ENCODE measurements at places on chromosomes 3 and 15. TPM values are rescaled to one million over a fixed set of nuclear protein-coding genes. Genes with fewer than 3 reads are reported as not detected.

GRCh38 chr15:83612898-83613635 lies 40.9 kb upstream of the ADAMTSL3 start:
- no peak for DNase-seq
- no peaks in the 10 kb centered on the region for H3K27me3 ChIP-seq
- H3K4me1 ChIP-seq, result no peaks in the 10 kb centered on the region
- H3K27ac ChIP-seq, result no peak overlapping the region
- H3K36me3 ChIP-seq, result no peaks in the 10 kb centered on the region
- no peak overlapping the region for H3K4me3 ChIP-seq

SLC28A1 gene
- total RNA-seq, result 0.59 TPM

DNA sequence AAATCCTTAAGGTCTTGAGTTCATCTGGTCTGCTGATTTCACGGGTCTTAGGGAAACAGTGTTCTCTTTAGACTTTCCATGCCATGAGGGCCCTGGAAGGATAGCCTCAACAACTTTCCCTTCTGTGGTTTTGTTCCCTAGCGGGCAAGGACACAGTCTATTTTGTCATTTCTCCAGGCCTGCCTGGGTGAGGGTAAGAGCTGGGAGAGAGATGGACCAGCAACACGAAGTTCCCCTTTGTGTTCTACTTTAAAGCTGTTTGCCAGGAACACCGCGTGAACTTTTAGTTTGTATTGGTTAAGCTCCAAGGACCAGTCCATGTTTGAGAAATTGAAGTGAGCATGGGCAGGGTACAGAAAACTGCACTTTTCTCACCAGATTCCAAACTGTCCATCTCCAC lies 20.9 kb downstream of the ST3GAL6 start:
- no peak overlapping the region for H3K4me3 ChIP-seq
- peak overlapping the region; percentile 40 for H3K27ac ChIP-seq

TMEM212 gene
- total RNA-seq, result 1.3 TPM

TMEM266 gene
- 0.29 TPM for total RNA-seq

MYZAP gene
- 23.0 TPM for total RNA-seq

ARRDC4 gene
- 25.8 TPM for total RNA-seq

CHRNA3 gene
- total RNA-seq, result 0.59 TPM

ADGRG7 gene
- not detected for total RNA-seq

- no peaks in the 10 kb centered on the region for H3K27me3 ChIP-seq
- no peaks in the 10 kb centered on the region for H3K4me1 ChIP-seq
- no peak for DNase-seq
- H3K4me3 ChIP-seq, result no peak overlapping the region
These were observed 52.3 kb upstream of the CHD2 start for GRCh38 chr15:92847841-92848240.

DNA sequence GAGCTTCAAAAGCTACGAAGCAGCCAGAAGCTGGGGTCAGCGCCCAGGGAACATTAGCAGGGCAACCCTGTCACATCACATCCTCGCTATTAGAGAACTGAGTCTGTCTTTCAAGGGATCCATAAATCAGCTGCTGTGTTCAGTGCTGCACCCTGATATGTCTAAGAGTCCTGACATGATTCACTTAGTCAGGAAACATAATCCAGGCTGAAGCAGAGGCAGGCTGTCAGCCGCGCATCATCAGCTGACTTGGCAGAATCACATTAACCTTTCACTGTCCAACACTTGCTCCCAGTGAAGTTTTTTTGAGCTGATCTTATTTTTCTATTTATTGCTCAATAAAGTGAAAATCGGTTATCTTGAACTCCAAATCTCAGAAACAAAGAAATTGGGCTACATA lies 23.5 kb downstream of the MYH15 start:
- H3K4me1 ChIP-seq, result no peaks in the 10 kb centered on the region
- no peak overlapping the region for H3K4me3 ChIP-seq
- no peaks in the 10 kb centered on the region for H3K27me3 ChIP-seq
- no peaks in the 10 kb centered on the region for H3K36me3 ChIP-seq
- H3K27ac ChIP-seq, result no peak overlapping the region
- DNase-seq, result no peak

- H3K27me3 ChIP-seq, result no peaks in the 10 kb centered on the region
- peak overlapping the region; percentile 84 for H3K27ac ChIP-seq
- no peak for DNase-seq
- no peak overlapping the region for H3K4me3 ChIP-seq
These were observed 291.7 kb upstream of the NR2E3 start for GRCh38 chr15:71518661-71519060.
